ENCODE measurements at places on chromosomes 7 and 10. TPM values are rescaled to one million over a fixed set of nuclear protein-coding genes. Genes with fewer than 3 reads are reported as not detected.

DNA sequence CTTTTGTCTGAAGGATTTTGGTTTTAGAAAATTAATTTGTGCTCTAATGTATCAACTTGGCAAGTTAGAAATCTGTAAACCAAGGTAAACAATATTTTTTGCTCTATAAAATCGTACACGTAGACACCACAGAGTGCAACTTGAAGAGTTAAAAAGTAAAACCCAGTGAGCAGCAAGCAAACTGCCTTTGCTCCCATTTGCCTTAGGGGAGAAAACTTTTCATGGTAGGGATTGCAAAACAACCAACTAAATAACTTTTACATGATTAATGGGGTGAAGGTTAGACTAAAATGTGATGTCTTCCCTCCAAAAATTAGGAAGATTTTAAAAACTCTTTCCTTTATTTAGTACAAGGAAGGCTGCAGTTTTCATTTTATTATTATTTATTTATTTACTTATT is 224.2 kb upstream of the LYZL1 start:
- H3K36me3 ChIP-seq: no peaks in the 10 kb centered on the region
- H3K4me3 ChIP-seq: no peak overlapping the region
- H3K27ac ChIP-seq: no peak overlapping the region
- no peaks in the 10 kb centered on the region for H3K4me1 ChIP-seq

DNA sequence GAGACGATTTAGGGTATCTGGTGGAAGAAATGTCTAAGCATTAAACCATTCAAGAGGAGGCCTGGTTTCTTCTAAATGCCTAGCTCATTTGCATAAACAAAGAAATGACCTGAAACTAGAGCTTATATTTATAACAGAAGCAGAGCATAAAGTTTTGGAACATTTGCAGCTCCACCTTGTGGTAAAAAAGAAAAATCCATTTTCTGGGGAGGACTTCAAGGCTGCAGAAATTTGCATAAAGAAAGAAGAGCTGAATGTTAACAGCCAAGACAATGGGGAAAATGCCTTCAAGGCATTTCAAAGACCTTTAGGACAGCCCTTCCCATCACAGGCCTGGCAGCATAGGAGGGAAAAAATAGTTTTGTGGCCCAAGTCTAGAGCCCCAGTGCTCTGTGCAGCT is 362.0 kb downstream of the ZNF248 start:
- no peak overlapping the region for H3K4me3 ChIP-seq
- DNase-seq: no peak
- no peaks in the 10 kb centered on the region for H3K36me3 ChIP-seq

The CTAGE4 gene
- 1.2 TPM for total RNA-seq

The RGS10 gene
- 191 TPM for total RNA-seq

The TMEM26 gene
- total RNA-seq: not detected

The SLC26A3 gene
- total RNA-seq: not detected

Data from activated CD4-positive, alpha-beta T cell treated with anti-CD3 and anti-CD28 coated beads for 36 hours (primary cell).